ENCODE measurements at places on chromosomes 13 and 19.

- DNase-seq = no peak
Observed at GRCh38 chr13:31896427-31896826, 135.1 kb upstream of the FRY start.

DNA sequence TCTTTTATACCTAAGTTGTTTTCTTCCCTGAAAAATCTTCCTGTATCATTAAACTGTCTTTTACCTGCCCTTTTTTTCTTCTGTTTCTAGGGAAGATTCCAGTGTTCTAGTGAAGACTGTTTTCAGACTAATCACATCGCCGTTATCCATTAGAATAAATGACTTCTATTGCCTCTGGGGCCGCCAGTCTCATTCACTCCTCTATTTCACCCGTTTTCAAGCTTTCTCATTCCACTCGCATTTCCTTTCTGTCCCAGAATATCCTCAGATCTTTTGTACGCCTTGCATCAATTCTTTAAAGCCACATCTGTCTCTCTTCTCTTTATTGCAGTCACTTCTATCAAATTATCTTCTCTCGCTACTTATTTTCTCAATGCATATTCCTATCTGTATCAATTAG lies 1035.6 kb upstream of the MIR17HG start:
- no peak for DNase-seq

DNA sequence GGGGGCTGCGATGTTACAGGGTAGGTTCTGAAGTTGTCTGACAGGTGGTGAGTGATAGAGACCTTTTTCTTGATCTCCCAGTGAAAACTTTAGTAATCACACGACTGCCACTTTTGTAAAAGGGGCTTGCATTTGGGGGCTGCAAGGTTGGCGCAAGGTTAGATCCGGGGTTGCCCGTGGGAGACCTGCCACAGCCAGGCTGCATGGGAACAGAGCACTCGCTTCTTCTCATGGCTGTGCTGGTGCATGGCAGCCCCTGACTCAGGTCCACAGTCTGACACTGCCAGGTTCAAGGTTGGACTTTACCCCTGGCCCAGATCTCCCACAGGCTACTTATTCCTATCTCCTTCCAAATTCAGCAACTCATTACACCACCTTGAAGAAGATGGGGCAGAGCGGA lies 1190.4 kb downstream of the UQCRFS1 start:
- DNase-seq = no peak

GRCh38 chr13:46572752-46573431 lies 19.9 kb downstream of the LRCH1 start:
- no peak for DNase-seq

DNA sequence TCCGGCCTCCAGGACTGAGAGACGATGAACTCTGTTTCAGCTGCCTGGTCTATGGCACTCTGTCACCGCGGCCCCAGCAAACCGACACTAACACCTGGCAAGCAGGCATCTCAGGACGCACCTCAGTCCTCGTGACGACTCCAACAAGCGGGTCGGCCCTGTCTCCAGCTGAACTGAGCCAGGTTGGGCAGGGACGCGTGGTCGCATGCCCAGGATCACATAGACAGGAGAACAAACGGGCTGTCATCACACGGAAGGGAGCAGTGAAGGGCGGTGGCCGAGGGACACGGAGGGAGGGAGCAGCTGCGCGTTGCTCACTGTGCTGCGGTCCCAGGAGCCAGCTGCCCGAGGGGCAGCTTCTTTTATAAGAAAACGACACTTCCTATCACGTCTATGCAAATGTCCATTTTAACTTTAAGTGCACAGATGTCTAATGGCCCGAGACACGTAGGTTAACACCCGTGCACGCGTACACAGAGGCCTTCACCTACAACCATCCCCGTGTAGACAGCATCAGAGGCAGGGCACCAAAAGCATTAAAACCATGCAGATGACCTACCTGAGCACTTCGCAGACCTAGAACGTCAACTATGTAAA lies 8.9 kb downstream of the SGTA start:
- DNase-seq = no peak

- DNase-seq = no peak
Observed at GRCh38 chr13:50149932-50150331, 134.7 kb downstream of the KCNRG start.

DNA sequence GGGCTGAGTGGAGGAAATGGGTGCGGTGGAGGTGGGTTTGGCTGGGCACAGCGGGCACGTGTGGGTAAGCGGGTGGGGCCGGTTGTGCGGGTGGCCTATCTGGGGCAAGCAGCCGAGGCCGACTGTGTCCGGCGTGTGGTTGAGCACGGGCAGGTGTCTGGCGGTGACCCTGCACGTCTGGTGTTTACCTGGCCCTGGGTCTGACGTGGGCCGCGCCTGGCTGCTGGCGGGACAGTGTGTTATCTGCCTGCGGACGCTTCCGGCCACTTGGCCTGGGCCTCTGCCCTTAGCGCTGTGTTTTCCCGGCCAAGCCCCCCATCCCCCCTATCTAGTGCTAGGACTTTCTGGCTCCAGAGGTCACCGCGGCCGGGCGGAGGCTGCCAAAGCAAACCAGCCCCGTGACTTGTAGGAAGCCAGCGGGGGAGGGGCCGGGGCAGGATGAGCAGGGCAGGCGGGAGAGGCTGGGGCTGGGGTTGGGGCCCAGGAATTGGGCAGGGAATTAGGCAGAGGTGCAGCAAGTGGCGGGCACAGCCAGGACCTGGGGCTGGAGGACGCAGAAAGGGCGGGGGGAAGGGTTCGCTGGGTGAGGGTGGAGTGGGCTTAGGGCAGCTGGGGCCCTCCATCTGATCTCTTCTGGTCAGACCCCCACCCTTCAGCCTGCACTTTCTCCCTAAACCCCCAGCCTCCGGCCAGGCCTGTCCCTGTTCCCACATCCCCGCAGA lies 534 bp upstream of the HPN start:
- no peak for DNase-seq

- no peak for DNase-seq
Observed at GRCh38 chr13:53822136-53822535, 793.5 kb downstream of the OLFM4 start.

DNA sequence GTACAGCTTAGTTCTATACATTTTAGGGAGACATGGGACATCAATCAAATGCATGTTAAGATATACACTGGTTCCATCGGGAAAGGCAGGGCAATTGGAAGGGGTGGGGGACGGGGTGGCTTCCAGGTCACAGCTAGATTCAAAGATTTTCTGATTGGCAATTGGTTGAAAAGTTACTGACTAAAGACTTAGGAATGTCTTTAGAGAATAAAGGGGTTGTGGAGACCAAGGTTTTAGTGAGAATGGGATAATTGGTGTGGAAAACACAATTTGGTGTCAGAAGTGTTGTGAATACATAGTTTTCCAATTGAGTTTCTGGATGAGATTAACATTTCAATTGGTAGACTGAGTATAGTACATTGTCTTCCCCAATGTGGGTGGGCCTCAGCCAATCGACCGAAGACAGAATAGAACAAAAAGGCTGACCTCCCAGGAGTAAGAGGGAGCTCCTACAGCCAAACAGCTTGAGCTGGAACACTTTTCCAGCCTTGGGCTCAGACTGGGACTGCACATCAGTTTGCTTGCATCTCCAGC lies 988 bp upstream of the CCDC169 start:
- no peak for DNase-seq

DNA sequence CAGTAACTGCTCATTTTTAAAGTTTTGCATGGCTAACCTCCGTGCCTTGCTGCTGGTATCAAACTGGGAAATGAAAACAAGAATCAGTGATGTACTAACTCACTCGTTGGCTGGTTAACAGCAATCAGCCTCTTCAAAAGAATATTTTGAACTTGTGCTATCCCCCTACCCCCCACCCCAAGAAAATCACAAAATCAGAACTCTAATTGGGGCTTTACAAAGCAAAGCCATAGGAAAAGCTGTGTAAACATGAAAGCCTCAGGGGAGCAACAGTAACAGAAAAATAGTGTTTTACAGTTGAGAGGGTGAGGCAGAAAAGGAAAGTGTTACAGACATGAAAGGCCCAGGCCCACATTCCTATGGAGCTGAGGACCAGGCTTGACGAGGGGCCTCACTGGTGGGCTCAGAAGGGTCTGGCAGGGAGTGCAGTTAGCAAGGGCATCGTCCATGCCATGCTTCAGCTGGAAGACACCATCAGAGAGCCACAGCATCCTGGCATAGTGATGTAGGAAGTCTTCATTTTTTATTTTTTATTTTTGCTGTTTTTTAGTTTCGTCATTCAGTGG lies 217.6 kb downstream of the PCCA start:
- no peak for DNase-seq

DNA sequence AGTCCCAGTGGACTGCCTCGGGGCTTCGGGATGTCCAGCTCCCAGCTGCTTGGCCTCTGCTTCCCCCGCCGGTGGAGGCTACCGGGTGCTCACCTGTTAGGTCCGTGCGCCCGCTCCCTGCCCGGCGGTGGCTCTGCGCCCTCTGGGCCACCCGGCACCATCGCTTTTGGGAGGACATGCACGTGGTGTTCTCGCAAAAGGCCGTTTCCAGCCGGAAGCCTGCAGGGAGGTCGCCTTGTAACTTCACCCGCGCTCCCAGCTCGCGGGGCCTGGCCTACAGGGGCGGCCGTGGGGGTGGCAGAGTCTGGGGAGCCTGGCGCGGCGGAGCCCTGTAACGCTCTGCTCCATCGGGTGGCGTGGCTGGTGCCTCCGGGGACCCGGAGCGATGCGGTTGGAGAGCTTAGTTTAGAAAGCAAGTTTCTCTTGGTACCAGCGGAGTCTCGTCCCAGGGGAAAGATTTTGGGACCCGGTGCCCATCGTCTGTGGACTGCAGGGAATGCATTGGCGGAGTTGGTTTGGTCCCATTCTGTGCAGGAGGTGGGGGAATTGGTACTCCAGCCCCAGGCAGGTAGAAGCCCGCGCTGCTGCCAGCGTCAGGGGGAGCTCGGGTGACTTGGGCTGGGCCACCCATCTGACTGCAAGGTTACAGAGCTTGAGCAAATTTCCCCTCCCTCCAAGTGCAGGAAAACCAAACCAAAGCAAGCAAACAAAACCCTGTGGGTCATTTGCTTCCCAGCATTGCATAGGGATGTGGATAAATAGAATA lies 673 bp downstream of the SPATA13 start:
- no peak for DNase-seq

- no peak for DNase-seq
Observed at GRCh38 chr13:95137096-95137495, 164.2 kb downstream of the ABCC4 start.

GRCh38 chr13:51645154-51645650 lies 60.9 kb downstream of the WDFY2 start:
- no peak for DNase-seq

- no peak for DNase-seq
Observed at GRCh38 chr13:62278271-62278670, 862.6 kb upstream of the PCDH20 start.
